ENCODE measurements at places on chromosomes 2 and 18.

GRCh38 chr2:168468354-168468753 lies 12.3 kb downstream of the CERS6 start:
- DNase-seq = no peak

GRCh38 chr18:31774962-31775361 lies 14.3 kb upstream of the SLC25A52 start:
- no peak for DNase-seq

DNA sequence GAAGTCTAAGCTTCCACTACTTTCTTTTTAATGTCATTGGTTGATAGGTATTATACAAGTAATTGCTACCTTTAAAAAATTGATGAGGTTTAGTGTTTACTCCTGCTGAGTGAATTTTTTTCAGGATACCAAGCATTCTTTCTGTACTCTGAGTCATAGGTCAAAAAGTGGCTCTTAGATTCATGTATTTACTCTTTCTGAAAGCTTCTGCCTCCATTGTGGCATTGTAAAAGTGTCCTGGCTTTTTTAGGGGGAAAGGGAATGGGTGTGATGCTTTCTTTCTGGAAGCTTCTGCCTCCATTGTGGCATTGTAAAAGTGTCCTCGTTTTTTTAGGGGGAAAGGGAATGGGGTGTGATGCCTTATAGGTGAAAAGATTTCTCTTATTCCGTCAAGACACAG lies 286.5 kb downstream of the LPIN1 start:
- no peak for DNase-seq

DNA sequence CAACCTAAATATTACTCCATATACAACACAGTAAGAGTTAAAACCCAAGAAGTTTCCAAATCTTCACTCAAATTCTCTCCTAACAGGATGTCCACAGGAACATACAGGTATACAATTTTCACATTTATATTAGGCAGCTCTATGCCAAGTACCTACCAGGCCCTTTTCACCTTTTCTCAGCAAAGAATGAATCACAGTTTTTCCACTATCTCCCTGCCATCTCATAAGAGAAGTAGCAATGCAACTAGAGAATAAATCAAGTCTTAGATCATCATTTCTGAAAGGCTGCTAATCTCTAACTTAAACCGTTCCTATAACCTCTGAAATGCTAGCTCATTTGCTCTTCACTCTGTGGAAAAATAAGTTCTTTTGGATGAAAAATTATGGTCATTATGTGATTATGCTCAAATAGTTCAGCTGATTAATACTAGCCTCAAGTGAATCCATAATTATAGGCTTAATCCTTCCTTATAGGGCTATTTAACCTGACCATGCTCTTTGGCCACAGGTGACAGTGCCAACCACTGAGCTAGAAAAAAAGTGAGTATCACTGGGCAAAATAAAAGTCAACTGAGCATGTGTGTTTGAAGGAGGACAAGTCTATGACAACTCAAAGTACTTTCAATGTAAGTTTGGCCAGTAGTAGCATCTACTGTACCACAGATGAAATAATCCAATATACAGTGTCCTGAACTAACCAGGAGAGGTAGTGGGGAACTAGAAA lies 79.7 kb downstream of the COBLL1 start:
- no peak for DNase-seq

GRCh38 chr2:105449076-105449475 lies 50.2 kb upstream of the FHL2 start:
- no peak for DNase-seq

- no peak for DNase-seq
These were observed 13.1 kb downstream of the PPP3R1 start for GRCh38 chr2:68238955-68239822.

GRCh38 chr2:60525899-60526298 lies 27.6 kb downstream of the BCL11A start:
- no peak for DNase-seq

DNA sequence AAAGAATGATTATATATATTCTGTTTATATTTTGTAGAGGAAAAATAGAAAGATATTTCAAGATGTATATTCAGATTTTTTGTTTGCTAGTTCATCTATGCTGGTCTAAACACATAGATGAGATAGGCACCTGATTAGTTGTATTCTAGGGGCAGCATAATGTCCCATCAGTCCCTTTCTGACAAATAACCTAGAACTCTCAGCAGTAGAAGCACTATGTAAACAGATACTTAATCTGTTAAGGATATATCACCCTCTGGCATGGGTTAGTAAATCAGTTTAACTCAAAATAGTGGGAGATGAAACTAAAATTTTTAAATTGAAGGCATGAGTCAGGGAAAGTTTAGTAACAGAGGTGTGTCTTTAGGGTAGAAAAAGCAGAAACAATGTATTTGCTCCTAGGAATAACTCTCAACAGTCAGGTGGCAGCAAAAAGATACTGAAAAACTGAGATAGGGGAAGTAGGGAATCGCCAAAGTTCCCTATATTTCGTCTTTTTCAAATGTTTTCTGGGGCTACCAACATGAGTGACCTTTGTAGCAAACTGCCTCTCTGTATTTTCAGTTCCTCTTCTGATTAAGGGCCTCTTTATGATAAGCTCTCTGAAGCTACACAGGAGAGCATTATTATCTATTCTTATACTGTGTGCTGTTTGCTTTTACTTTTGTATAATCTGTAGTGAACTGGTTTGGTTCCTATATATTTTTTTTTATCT lies 5.7 kb downstream of the PPP1R1C start:
- no peak for DNase-seq

DNA sequence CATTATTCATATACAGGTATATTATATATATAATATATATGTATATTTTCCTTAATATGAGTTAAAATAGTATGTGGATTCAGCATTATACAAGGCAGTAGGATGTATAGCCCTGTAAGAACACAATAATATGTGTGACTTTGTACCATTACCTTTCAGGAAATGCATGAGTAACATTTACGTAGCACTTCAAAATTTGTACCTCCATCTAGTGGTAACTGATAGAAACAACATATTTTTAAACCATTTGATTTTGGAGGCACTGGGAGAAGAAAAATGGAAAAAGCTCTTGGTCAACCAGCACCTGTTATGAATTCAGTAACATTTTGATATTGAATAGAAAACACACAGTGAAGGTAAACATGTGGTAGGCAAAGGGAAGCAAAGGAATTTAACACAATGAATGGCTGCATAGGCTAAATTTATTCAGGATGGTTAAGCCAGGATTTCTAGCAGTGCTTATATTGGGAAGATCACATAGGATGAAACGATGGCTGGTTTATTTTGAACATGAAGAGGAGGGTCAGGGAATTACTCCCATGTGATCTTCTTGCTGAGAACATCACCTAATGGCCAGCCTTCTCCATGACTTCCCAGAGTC lies 565.5 kb downstream of the CCDC85A start:
- DNase-seq = no peak

DNA sequence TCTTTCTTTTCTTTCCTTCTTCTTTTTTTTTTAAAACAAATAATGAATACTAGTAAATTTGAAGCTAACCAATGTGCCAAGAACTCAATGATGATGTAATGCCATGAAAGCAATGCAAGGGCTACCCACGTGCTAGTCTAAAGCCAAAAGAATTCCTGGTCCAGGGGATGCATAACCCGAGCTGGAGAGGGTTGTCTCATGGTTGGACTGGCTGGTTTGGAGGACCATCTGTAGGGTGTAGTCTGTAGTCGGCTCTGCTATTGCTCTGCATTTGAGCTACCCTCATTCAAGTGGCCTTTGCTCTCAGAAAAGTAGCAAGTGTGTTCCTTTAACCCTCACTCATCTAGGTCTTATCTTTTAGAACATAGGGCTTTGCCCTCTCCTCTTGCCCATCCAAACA lies 469.6 kb upstream of the CELF4 start:
- DNase-seq = no peak

- DNase-seq = no peak
These were observed 5.4 kb downstream of the RAB11FIP5 start for GRCh38 chr2:73107211-73107926.

GRCh38 chr2:148989882-148990493 lies 48.5 kb upstream of the LYPD6B start:
- DNase-seq = peak; percentile 28

DNA sequence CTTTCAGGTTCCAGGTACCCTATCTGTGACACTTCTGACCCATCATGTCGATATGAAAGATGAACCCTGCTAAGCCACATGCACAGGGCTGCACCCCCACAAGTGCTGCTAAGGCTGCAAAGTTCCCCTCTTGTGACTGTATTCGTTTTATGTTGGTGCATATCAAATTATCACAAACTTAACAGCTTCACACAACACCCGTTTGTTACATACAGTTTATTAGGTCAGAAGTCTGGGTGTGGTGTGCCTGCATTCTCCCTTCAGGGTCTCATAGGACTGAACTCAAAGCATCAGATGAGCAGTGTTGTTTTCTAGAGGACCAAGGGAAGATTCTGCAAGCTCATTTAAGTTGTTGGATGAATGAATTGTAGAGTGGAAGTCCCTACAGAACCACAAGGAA lies 199.4 kb downstream of the ANAPC1 start:
- no peak for DNase-seq

DNA sequence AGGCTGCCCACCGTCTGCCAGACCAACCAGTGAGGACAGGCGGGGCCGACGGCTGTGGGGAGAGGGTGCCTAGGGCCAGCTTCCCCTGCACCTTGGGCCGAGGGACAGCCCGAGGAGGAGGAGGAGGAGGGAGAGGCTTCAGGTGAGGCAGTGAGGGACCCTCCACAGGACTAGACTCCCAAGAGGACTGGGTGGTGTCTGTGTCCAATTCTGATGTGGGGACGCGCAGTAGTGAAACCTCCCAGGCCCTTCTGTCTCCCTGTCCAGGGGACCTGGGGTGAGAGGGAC lies 19.8 kb upstream of the ASB1 start:
- no peak for DNase-seq

- DNase-seq = no peak
These were observed 294.3 kb upstream of the KCNH7 start for GRCh38 chr2:163132850-163133249.

GRCh38 chr2:158189526-158189925 lies 87.8 kb downstream of the UPP2 start:
- no peak for DNase-seq

DNA sequence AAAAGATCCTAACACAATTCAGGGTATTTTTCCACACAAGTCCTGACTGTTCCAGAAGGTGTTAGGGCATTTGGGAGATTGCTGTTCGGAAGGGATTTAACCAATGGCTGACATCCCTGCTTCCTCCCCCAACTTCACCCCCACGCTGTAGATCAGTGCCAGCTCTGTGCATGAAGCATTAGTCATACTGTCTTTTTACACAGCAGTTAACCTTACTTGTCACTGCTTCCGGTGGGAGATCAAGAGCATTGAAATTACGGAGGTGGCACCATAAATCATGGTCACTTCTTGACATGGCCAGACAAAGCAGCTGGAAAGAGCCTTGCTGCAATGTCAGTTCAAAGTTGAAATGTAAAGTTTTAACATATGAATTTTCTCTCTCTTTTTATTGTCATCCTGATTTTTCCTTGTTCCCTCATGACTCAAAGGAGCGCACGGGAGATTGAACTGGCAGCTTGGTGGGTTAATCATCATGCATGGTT lies 70.2 kb downstream of the HRH4 start:
- DNase-seq = no peak

GRCh38 chr2:205189301-205189700 lies 493.0 kb upstream of the NRP2 start:
- DNase-seq = no peak

GRCh38 chr2:27537287-27537686 lies 40.6 kb downstream of the GCKR start:
- no peak for DNase-seq

DNA sequence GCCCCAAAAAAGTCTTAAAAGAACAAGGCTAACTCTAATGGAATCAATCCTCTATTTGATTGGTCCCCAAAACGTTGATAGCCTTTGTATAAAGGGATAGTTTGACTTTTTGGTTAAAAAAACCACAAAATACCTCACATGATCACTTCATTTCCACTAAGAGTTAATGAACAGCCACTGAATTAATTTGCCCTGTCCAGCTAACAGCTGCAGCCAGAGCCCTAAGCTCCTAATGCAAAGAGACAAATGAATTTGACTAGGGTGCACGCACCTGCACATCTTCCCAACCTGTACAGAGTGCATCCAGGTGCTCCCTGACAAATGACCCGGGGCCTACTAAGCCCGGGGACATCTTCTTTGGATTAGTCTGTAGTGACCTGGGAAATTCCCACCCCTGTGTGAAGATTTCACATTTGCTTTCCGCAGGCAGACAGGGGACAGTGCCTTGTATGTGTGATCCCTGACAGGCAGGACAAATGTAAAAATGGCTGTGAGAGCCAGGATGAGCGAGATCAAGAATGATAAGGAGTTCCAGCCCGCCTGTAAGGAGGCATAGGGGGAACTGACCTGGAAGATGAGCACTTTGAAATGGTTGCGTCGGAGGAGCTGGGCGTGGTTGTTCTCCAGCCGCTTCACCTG lies 893 bp downstream of the CAVIN2 start:
- DNase-seq = no peak

- DNase-seq = no peak
These were observed 434.7 kb downstream of the EPHA4 start for GRCh38 chr2:221137385-221137784.

DNA sequence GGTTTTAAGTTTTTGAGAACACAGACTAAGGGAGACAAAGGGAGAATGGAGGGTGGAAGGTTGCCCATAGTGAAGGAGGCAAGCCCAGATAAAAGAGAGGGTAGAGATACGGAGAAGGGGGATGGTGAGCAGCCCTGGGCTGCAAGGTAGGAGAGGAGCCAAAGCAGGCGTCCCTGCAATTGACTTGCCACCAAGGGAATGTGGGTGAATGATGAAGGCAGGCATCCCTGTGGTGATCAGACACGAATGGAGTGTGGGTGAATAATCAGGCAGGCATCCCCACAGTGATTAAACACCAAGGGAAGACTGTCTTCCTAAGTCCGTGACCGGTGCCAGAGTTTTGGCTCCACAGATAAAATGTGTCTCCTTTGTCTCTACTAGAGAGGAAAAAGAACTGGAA lies 16.5 kb upstream of the ALPK2 start:
- DNase-seq = no peak

GRCh38 chr2:66568650-66569300 lies 133.8 kb downstream of the MEIS1 start:
- DNase-seq = no peak

DNA sequence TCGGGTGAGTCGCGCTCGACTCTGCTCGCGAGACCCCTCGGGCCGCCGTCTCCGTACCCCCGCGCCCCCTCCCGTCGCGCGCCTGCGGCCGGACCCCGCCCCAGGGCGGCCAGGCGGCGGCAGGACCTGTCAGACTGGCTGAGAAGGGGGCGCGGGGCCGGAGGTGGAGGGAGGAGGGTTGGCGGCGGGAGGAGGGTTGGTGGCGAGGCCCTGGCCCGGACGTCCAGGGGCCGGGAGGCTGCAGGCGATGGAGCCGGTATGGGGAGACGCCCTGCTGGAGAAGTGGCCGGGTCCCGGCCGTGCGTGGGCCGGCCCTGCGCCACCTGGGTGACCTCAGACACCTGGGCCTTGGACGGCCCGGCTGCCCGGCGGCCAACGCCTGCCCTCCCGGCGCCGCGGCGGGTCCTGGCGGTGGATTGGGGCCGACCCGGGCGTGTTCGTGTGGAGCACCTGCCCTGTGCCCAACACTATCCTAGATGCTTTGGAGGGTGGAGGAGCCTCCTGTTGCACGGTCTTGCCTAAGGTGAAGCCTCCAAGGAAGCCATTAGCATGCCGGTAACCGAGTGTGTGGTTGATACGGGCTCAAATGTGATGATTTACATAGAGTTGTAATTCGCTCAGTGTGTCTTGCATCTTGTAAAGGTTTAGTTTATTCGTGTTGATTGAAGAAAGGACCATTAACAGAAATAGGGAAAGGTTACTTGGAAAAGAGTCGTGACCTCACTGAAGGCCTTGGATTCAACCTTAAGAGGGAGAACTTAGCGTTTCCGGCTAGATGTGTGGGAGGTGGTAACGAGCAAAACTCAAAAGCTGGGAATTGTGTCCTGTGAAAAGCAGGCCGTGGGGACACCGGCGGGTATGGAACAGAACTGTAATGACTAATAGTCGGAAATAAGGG lies 550 bp downstream of the MYL12B start:
- DNase-seq = no peak

All from progenitor cell of endocrine pancreas (in vitro differentiated cells).